Umbilical cord (tissue), 2 donors: ENCODE measurements at places on chromosomes 12 and 14. TPM values are rescaled to one million over a fixed set of nuclear protein-coding genes. Genes with fewer than 3 reads are reported as not detected.

SOAT2 gene
- total RNA-seq = not detected

GPD1 gene
- total RNA-seq = 0.48 TPM

CERS5 gene
- total RNA-seq = 169 TPM

PRH2 gene
- 1.4 TPM for total RNA-seq

TC2N gene
- 7.7 TPM for total RNA-seq
